ENCODE measurements at places on chromosomes 12 and 14.

DNA sequence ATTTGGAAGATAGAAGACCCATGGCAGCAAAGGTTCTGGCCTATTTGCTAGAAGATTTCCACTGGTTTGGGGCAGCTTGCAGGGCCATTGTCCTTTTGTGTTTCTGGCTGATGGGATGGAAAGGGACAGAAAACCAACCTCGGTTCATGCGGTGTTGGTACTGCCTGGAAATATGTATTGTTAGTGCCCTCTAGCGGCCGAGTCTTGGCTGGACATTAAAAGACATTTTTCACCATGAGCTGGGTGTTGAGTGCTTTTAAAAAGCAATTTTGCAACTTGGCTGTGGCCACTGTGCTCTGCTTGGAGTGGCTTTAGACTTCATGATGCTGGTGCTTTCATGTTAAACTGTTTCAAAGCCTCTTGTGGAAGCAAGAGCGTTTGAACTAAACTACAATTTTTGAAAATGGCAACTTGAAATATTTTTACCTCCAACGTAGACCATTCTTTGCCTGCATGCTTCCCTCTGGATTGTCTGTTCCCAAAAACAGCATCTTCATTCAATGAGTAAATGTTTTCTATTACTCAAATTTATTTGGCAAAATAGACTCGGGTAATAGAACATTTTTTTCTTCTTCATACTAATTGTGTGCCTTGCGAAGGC lies 102.7 kb upstream of the TBX5 start:
- DNase-seq: peak; percentile 24

DNA sequence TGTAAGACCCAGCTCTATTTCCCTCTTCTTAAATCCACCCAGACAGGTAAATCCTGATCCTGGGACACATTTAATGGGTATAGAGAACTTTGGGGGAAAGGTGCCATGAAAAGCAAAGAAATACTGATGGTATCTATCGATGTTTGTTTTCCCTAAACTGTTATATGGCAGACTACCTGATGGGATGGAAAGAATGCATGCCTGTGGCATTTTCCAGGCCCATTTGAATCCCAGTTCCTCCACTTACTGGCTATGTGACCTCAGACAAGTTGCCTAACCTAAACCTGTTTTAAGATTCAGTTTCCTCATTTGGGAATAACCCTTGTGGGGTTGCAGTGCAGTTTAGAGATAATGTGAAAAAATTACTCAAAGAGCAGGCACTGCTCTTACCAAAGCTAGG lies 404.5 kb downstream of the FUT8 start:
- DNase-seq: no peak

DNA sequence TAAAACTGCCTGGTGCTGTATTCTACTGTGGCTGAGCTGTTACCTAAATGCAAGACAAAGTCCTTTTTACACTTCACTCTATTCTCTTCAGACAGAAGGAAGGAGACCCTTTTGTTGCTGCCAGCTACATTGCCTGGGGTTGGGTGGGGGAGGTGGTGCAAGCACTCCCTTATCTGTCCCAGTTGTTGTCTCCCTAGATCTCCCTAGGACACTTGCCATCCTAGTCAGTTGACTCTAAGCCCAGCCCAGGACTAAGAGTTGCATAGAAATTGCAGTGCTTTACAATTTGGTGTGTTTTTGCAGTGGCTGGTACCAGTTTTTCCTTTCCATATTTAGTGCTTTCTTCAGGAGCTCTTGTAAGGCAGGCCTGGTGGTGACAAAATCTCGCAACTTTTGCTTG lies 35.1 kb downstream of the SCYL2 start:
- DNase-seq: no peak

DNA sequence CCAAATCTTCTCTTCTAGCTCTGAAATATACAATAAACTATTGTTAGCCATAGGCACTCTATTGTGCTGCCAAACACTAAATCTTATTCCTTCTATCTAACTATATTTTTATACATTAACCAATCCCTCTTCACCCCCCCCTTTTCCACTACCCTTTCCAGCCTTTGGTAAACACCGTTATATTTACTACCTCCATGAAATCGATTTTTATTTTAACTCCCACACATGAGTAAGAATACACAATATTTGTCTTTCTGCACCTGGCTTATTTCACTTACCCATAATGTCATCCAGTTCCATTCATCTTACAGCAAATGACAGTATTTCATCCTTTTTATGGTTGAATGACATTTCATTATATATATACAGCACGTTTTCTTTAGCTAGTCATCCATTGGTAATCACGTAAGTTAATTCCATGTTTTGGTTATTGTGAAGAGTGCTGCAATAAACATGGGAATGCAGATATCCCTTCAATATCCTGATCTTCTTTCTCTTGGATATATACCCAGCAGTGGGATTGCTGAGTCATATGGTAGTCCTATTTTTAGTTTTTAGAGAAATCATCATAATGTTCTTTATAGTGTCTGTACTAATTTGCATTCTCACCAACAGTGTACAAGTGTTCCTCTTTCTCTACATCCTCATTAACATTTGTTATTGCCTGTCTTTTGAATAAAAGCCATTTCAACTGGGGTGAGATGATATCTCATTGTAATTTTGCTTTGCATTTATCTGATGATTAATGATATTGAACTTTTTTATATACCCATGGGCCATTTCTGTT lies 34.2 kb upstream of the PLBD1 start:
- DNase-seq: no peak

DNA sequence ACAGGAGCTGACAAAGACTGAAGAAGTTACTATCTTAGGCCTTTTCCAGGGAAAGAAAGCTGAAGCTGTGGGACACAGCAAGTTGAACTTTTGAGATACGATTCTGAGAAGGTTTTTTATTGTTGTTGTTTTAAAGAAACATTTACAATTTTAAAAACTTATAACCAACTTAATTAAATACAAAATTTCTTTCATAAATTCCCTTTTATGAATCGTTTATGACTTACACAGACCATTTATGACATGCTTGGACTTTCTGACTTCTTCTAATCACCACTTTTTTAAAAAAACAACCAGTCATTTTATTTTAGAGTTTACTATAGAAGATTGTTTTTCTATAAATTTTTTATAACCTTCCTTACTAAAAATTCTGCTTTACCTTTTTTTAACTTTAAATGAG lies 68.7 kb downstream of the DHRS2 start:
- DNase-seq: no peak

DNA sequence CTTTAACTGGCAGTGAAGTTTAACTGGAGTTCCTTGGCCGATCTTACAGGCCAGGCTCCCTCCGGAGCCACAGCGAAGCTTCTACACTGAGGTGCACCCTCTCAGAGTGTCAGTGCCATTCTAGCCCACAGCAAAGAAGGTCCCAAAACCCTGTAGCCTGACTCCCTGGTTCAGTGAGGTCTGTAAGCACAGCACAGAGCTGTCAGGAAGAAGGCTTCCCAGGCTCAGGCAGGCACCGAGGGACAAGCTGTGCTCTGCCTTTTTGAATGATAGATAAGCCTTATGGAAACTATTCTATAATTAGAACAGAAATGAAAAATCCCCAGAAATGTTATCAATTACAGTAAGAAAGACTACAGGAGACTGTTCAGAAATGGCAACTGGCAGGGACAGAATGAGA lies 40.2 kb downstream of the MOK start:
- no peak for DNase-seq

DNA sequence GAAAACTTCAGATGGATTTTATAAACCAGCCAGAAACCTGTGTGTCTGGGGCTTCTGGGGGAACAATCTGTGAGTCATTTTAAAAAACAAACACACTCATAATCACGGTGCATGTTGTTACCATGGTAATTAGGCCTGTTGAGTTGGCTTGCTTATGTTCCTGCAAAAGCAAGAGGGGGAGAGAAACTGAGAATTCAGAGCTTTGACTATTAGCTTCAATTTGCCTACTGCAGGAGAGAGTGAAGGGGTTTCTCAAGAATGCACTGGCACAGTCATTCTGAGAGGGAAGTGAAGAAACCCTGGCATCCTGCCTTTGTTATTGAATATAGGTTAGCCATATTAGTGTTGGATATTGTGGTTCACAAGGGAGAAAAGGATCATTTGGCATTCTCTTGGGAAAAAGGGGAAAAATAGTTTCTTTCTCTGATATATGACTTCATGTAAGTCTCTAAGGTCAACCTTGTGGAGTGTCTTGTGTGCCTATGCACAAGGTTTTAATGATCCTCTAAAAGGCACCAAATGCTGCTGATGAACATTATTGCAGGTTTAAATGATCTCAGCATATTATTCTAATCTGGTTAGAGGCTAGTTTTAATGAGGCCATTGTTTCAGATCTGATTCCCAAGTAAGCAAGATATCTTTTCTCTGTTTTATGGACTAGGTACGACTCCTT lies 12.9 kb downstream of the GNG2 start:
- no peak for DNase-seq

- DNase-seq: no peak
Measured at GRCh38 chr12:135138-135537, 68.6 kb downstream of the IQSEC3 start.

GRCh38 chr12:50747817-50748216 lies 16.1 kb upstream of the ATF1 start:
- DNase-seq: no peak

GRCh38 chr12:124464062-124464461 lies 103.3 kb downstream of the NCOR2 start:
- DNase-seq: no peak

- DNase-seq: no peak
Measured at GRCh38 chr14:98210045-98210672, 1061.8 kb downstream of the BCL11B start.

DNA sequence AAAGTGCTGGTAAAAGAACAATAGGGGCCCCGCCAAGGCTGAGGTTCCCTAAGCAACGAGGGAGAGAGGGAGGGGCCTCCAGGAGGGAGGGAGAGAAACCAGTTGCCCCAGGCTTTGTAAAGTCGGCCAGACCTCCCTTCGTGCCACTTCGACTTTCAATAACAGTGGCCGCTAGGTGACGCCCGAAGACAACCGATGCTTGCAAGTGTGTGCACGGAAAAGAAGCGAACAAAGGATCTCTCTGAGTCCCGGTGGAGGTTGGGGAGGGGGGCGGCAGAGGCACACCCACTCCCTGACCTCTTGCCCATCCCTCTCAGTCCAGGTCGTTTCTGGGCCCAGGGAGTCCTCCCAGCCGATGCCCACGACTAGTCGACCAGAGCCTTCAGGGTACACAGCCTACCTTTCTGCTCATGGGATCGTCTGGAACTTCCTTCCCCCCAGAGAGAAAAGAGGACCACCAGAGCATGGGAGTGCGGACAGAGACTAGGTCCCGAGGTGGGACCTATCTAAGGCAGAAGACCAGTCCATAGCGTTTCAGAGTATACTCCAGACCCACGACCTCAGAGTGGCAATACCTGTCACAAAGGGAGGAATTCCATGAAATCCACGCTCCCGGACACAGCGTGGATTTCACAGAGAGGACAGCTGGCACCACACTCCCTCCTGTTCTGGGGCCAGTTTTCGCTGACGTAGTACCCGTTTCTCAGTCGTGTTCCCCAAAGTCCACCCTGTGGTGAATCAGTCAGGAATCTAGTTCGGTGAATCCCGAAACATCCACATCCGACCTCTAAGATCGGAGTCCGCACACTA lies 262.7 kb upstream of the ALG10B start:
- no peak for DNase-seq

DNA sequence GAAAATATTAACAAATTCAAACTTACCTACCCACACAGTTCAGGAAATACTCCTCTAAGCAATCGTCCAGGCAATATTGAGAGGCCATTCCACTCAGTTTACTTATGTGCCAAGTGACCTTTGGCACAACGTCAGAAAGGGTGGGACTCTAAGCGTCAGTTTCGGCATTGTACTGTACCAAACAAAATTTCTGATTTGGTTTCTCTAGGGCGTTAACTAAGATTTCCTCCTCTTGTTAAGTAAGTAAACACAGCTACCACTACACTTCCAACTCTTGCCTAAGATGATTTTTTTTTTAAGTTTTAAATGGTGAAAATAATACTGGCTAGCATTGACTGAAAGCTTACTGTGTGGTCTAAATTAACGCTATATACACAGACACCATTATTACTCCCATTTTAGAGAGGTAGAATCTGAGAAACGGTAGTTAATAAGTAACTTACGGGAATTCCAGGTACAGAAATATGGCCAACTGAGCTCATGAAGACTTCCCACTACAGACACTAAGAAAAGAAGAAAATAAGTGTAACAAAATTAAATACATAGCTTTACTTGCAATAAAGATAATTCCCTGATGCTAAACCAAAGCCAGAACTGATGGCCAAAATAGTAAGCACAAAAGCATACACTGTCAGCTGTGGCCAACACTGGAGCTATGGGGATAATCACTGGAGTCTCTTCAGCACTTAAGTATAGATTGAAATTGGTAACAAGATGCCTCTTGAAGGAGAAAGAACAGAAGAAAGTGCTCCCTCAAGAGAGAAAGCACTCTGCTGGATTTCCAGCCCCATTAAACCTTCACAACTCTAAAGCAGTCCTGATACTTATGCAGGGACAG lies 76.1 kb downstream of the EPS8 start:
- DNase-seq: no peak

DNA sequence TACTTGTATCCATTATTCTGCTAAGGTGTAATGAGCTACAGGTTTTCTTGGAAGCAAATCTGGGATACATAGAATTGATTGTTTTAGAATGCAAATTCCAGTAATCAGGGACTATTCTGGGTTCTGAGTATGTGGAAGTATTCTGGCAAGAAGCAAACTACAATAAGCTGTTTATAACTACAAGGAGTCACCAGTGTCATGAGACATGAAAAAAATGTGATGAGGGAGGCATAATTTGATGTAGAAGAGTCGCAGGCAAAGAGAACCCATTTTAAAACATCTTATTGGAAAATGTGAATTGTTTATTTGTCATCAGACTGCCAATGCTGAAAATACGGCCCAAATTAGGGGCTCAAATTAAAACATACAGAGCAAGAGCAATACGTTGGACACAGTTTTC lies 321.8 kb upstream of the E2F7 start:
- DNase-seq: no peak

DNA sequence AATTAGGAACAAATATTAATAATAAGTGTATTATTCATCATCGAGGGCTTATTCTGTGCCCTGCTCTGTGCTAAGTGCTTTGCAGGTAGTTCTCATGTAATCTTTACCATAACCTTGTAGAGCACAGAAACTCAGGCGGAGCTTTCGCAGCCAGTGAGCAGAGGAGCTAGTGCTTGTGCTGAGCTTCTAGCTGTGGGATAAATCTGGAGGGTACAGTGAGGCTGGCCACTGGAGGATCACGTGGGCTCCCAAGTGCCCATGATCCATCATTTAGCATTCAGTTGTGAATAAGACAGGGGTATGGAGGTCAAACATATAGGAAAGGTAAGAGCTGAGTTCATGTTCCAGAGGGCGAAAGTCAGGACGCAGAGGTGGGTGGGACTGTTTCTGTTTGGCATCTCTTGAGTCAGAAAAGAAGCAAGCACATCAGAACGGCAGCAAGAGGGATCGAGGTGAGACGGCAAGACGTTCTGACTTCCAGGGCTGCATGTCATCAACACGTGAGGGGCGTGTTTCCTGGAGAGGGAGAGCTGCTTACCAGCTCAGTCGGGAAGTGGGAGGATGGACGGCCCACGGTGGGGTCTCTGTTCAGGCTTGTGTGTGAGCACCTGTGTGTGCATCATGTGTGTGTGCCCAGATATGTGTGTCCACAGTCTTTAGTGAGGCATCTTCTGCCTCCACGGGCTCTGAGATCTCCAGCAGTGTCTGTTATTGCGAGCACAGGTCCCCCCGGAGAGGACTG lies 16.8 kb upstream of the KRT80 start:
- no peak for DNase-seq
